Caki2 (cell line): ENCODE measurements at places on chromosomes 6 and 20.

GRCh38 chr6:151002057-151002450, 136.6 kb downstream of the MTHFD1L start:
- DNase-seq, result no peak

- DNase-seq, result no peak
These were observed 54.3 kb downstream of the NUS1 start for GRCh38 chr6:117729613-117730012.

- DNase-seq, result no peak
These were observed 634 bp downstream of the AHI1 start for GRCh38 chr6:135496800-135497411.

GRCh38 chr6:134317471-134318131, at the start of gene SGK1:
Gene SGK1 (minus strand): TSS chr6:134318112. CDS start chr6:134317460, 652 bp downstream.
- no peak for DNase-seq

GRCh38 chr6:26358511-26358981, 6.5 kb upstream of the BTN3A2 start:
- DNase-seq, result no peak

DNA sequence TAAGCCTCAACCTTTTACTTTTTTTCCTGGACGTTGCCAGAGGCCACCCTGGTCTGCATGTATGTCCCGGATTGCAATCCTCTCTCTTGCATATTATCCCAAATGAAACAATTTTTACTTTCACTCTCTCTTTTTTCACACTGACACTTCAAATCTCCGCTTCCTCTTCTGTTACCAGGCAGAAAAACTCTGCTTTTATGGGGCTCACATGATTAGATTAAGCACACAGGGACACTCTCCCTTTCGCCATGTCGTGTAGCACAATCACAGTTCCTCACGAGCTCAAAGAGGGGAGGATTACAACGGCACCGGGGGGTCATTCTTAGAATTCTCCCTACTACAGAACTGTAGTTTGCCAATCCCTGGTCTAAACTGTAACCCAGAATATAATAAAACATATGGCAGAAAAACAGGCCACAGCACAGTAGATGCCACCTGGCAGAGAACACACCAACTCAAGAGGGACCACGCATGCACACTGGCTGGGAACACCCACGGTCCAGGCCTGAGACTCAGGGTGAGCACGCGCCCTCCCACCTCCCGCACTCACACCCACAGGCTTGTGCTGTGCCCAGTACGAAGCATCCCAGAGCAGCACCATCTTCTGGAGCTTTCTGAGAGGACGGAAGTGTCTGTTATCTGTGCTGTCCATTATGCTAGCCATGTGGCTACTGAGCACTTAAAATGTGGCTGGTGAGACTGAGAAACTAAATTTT, 288.7 kb downstream of the KIF16B start:
- no peak for DNase-seq

DNA sequence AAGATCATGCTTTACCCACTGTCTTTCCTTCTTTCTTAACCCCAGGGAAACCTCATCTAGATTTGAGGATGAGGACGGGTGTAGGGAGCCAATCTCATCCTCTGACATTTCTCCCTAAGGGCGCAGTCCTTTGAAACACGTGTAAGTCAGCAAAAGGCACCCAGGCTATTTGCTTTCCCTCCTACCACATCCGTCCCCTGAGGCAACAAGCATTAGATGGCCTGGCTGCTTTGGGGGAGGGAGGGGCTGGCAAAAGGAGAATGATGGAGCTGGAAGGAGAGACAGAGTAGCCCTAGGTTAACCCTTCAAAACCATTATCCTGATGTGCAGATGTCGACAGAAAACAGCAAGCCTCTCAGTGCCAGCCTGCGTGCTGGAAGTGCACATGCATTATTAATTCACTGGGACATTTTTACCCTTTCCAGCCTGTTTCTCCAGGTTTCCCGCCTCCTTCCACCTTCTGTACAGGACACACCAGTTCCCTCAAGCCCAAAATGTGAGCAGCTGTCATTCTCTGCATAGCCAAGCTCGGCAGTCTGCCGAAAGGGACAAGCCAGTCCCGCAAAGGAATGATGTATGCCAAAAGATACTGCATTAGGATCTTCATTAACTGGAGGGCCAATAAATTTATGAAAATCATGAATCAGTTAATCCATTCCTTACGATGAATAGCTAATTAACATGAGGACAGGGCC, 547.2 kb downstream of the CD83 start:
- DNase-seq, result no peak

- DNase-seq, result no peak
These were observed 62.0 kb downstream of the SULF2 start for GRCh38 chr20:47723322-47723721.

GRCh38 chr20:31984981-31985471, 17.1 kb downstream of the XKR7 start:
- no peak for DNase-seq

GRCh38 chr6:16205377-16206144, 32.8 kb upstream of the GMPR start:
- DNase-seq, result no peak

GRCh38 chr6:13177664-13178063, 150.7 kb downstream of the TBC1D7 start:
- DNase-seq, result no peak

GRCh38 chr20:41287327-41287726, 30.2 kb downstream of the ZHX3 start:
- no peak for DNase-seq
